ENCODE measurements at places on chromosomes 1 and 21. TPM values are rescaled to one million over a fixed set of nuclear protein-coding genes. Genes with fewer than 3 reads are reported as not detected.

The CATSPERE gene
- 2.2 TPM for total RNA-seq

The TDRD10 gene
- 0.31 TPM for total RNA-seq

- peaks cover 26% of the 10 kb centered on the region for H3K4me1 ChIP-seq
- H3K36me3 ChIP-seq, result no peaks in the 10 kb centered on the region
- H3K4me3 ChIP-seq, result no peak overlapping the region
- H3K27ac ChIP-seq, result no peak overlapping the region
Observed at GRCh38 chr1:230128569-230129285, 61.7 kb downstream of the GALNT2 start.

DNA sequence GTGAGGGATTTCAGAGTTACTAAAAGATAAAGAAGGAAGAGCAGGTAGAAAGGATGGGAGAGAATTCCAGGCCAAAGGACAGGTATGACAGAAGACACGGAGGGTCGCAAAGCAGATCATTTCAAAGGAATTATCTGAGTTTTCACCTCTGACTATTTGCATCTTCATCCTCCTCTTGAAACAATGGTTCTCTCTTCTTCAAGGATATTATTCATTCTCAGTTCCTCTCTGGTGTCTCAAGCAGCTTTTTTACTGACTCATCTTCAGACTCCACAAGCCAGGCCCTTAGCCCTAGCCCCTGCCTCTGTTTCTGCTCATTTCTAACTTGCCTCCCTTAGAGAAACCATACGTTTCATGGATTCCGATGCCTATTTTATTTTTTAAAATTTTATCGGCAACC lies 15.0 kb downstream of the DDX59 start:
- H3K27me3 ChIP-seq, result no peaks in the 10 kb centered on the region
- peaks cover 10% of the 10 kb centered on the region for H3K4me1 ChIP-seq
- no peak for DNase-seq
- H3K27ac ChIP-seq, result no peak overlapping the region
- no peak overlapping the region for H3K4me3 ChIP-seq

The LCE1E gene
- not detected for total RNA-seq

DNA sequence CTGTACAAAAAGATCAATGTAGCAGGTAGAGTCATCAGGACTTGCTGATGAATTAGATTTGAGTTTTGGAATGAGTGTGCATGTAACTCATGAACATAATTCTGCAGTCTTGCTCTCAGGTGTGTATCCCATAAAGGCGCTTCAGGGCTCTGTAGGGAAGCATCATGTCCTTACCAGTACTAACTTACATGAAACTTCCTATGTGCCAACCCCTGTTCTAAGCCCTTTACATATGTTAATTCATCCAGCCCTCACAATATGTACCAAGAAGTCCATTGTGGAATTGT lies 2.1 kb upstream of the FCRLB start:
- no peaks in the 10 kb centered on the region for H3K36me3 ChIP-seq
- H3K27ac ChIP-seq, result no peak overlapping the region
- peaks cover 85% of the 10 kb centered on the region for H3K27me3 ChIP-seq

DNA sequence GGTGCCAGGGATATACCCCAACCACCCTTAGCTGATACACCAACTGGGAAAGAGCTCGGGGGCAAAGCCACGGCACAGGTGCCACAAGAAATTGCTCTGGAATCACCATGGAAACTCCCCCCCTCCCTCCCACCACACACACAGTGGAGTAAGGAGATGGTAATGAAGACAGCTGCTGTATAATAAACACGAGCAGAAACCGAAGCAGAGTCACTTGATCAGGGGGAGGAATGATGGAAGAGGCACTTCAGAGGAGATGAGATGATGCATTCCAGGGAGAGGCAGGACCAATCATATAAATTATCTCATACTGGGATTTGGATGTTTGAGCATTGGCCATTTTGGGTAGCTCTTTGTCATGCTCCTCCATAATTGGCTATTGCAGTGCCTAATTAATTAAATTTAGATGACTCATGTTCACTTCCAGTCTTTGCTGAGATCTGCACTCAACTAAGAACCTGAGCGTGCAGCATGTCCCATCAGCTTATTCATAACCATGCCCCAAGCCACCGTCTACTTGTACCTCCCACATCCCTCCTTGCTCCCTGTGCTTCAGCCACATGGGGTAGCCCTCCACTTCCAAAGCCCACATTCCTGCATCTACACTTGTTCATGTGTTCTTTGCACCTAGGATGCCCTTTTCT lies 189.5 kb downstream of the ZSCAN20 start:
- H3K27me3 ChIP-seq, result peaks cover 28% of the 10 kb centered on the region
- DNase-seq, result no peak
- no peak overlapping the region for H3K27ac ChIP-seq
- no peaks in the 10 kb centered on the region for H3K36me3 ChIP-seq
- H3K4me3 ChIP-seq, result no peak overlapping the region

GRCh38 chr1:203944651-203945404 lies 83.4 kb downstream of the SNRPE start:
- H3K27me3 ChIP-seq, result no peaks in the 10 kb centered on the region
- H3K4me1 ChIP-seq, result peaks cover 4% of the 10 kb centered on the region
- H3K4me3 ChIP-seq, result no peak overlapping the region
- H3K36me3 ChIP-seq, result no peaks in the 10 kb centered on the region

The ADPRS gene
- total RNA-seq, result 31.6 TPM

- peak overlapping the region; percentile 90 for H3K27ac ChIP-seq
- peaks cover 34% of the 10 kb centered on the region for H3K36me3 ChIP-seq
- H3K4me3 ChIP-seq, result peak overlapping the region; percentile 89
- peaks cover 3% of the 10 kb centered on the region for H3K27me3 ChIP-seq
- DNase-seq, result no peak
Observed at GRCh38 chr1:108199201-108199691, 897 bp downstream of the SLC25A24 start.

- peaks cover under 1% of the 10 kb centered on the region for H3K27me3 ChIP-seq
- no peaks in the 10 kb centered on the region for H3K4me1 ChIP-seq
- no peak overlapping the region for H3K4me3 ChIP-seq
- H3K36me3 ChIP-seq, result no peaks in the 10 kb centered on the region
- no peak overlapping the region for H3K27ac ChIP-seq
Observed at GRCh38 chr1:94259635-94260289, 22.4 kb upstream of the ARHGAP29 start.

- H3K36me3 ChIP-seq, result peaks cover 5% of the 10 kb centered on the region
- H3K4me1 ChIP-seq, result peaks cover 5% of the 10 kb centered on the region
- peak overlapping the region; percentile 52 for H3K27ac ChIP-seq
- H3K4me3 ChIP-seq, result no peak overlapping the region
Observed at GRCh38 chr1:88873737-88874349, 17.5 kb downstream of the GTF2B start.

DNA sequence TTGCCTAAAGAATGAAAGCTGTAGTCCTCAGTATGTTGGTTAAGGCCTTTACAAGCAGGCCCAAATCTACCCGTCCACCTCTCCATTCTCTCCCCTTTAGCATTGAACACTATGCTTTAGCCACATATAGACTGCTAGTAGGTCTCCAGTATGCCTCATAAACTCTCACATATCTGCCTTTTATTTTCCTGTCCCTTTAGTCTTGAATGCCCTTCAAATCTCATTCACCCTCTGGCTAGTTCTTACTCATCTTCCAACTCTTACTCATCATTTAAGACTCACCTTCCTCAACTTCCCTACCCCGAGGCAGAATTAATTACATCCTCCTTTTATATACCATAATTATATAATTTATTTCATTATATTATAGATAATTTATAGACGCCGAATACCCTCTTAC lies 78.7 kb upstream of the TSPAN2 start:
- no peaks in the 10 kb centered on the region for H3K27me3 ChIP-seq
- no peak overlapping the region for H3K4me3 ChIP-seq
- H3K27ac ChIP-seq, result no peak overlapping the region
- H3K36me3 ChIP-seq, result no peaks in the 10 kb centered on the region
- peaks cover 3% of the 10 kb centered on the region for H3K4me1 ChIP-seq

The SWT1 gene
- 8.1 TPM for total RNA-seq

The C8A gene
- not detected for total RNA-seq

- H3K36me3 ChIP-seq, result no peaks in the 10 kb centered on the region
- H3K4me1 ChIP-seq, result no peaks in the 10 kb centered on the region
- no peak overlapping the region for H3K27ac ChIP-seq
- no peak for DNase-seq
- H3K4me3 ChIP-seq, result no peak overlapping the region
- peaks cover 4% of the 10 kb centered on the region for H3K27me3 ChIP-seq
Observed at GRCh38 chr21:39373634-39374033, 24.7 kb upstream of the HMGN1 start.

The UBXN10 gene
- 2.6 TPM for total RNA-seq

The CCDC181 gene
- 1.3 TPM for total RNA-seq

DNA sequence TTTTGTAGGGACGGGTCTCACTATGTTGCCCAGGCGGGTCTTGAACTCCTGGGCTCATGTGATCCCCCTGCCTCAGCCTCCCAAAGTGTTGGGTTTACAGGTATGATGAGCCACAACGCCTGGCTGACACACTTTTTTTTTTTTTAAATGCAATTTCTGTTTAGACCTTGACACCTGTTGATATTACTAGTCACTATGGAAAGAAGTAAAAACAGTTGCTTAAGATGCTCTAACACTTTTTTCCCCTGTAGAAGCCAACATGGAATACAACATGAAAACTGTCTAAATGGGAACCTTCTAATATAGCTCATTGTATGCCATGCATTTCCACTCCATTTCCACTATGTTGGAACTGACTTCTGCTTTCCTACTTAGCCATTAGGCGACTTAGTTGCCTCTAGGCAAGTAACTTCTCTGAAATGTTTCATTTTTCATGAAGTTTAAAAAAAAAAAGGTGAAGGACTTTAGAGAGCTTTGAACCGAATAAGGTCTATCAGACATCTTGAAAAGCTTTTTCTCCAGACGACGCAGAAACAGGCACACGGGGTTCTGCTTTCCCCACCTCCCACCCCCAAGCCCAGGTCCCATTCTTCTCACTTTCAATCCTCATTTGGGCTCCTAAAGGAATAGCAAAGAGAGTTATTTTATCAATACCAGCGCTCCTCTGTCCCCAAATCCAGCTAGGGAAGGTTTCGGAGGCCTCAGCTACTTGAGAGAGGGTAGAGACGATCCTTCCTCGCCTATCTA lies 648 bp upstream of the DR1 start:
- H3K4me3 ChIP-seq, result peak overlapping the region; percentile 97
- H3K27ac ChIP-seq, result peak overlapping the region; percentile 98
- H3K4me1 ChIP-seq, result peaks cover 31% of the 10 kb centered on the region
- H3K36me3 ChIP-seq, result no peaks in the 10 kb centered on the region
- no peaks in the 10 kb centered on the region for H3K27me3 ChIP-seq

The FAM72C gene
- total RNA-seq, result 2.0 TPM

DNA sequence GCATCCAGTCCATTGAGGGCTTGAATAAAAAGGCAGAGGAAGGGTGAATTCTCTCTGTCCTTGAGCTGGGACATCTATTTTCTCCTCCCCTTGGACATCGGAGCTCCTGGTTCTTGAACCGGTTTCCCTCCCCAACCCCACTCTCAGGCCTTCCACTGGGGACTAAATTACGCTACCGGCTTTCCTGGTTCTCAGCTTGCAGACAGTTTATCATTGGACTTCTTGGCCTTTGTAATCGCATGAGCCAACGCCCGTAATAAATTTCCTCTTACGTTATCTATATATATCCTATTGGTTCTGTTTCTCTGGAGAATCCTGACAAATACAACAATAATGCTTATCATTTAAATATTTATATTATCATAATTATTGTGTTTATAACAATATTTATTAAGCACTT lies 20.4 kb upstream of the COL9A2 start:
- peaks cover 15% of the 10 kb centered on the region for H3K27me3 ChIP-seq
- no peaks in the 10 kb centered on the region for H3K4me1 ChIP-seq
- H3K27ac ChIP-seq, result no peak overlapping the region

DNA sequence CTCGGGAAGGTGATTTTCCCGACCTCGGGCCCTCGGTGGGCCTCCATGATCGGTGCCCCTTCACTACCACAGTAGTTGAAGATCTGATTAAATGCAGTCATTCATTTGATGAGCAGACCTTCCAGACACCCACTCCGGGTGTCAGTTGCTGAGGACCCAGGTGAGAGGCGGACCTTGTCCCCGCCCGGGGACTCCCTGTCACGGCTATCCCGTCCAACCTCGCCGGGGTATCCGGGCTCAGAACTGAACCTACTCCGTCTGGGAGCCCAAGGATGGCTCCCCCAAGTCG lies 22.6 kb downstream of the RNU1-3 start:
- H3K4me3 ChIP-seq, result no peak overlapping the region
- H3K4me1 ChIP-seq, result no peaks in the 10 kb centered on the region
- H3K27ac ChIP-seq, result no peak overlapping the region
- H3K36me3 ChIP-seq, result no peaks in the 10 kb centered on the region
- DNase-seq, result no peak

- DNase-seq, result no peak
- H3K36me3 ChIP-seq, result peaks cover 8% of the 10 kb centered on the region
- H3K4me1 ChIP-seq, result peaks cover 20% of the 10 kb centered on the region
- H3K27me3 ChIP-seq, result no peaks in the 10 kb centered on the region
Observed at GRCh38 chr21:28444557-28444956, 548.1 kb downstream of the LTN1 start.

GRCh38 chr1:160954158-160955104 lies at the start of gene ITLN2:
ITLN2 (minus strand) TSS chr1:160954809; CDS start chr1:160954741, 68 bp downstream.
- no peak for DNase-seq
- H3K27ac ChIP-seq, result no peak within 1 kb of the TSS
- peaks cover 6% of the 10 kb centered on the region for H3K4me1 ChIP-seq
- no peaks in the 10 kb centered on the region for H3K36me3 ChIP-seq
- H3K27me3 ChIP-seq, result no peaks in the 10 kb centered on the region

The NT5C1A gene
- total RNA-seq, result not detected

- peaks cover 18% of the 10 kb centered on the region for H3K4me1 ChIP-seq
- no peak for DNase-seq
- peaks cover 15% of the 10 kb centered on the region for H3K36me3 ChIP-seq
Observed at GRCh38 chr1:36166938-36167905, 11.3 kb downstream of the MAP7D1 start.

- DNase-seq, result no peak
- peaks cover 14% of the 10 kb centered on the region for H3K4me1 ChIP-seq
- H3K36me3 ChIP-seq, result no peaks in the 10 kb centered on the region
Observed at GRCh38 chr1:41892301-41892781, 26.4 kb downstream of the HIVEP3 start.

The TBX15 gene
- total RNA-seq, result 0.09 TPM

- no peaks in the 10 kb centered on the region for H3K4me1 ChIP-seq
- DNase-seq, result no peak
- no peak overlapping the region for H3K27ac ChIP-seq
- no peak overlapping the region for H3K4me3 ChIP-seq
- H3K36me3 ChIP-seq, result no peaks in the 10 kb centered on the region
Observed at GRCh38 chr1:210709701-210710100, 381.0 kb downstream of the HHAT start.

DNA sequence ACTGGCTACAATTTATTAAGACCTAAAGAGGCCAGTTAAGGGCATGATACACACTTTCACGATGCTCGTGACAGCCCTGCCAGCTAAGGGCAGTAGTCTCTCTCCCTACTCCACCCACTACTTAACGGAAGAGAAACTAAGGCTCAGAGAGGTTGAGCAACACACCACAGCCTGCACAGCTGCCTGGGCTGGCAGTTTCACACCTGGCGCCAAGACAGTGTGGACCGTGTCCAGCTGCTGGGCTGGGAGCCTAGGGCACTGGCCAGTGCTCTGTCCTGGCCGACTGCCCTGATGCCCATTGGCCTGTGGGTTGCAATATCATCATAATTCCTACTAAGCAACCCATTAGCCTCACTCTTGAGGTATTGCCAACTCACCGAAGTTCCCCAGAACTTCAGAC lies 27.6 kb downstream of the TENT5C start:
- no peak for DNase-seq
- no peaks in the 10 kb centered on the region for H3K4me1 ChIP-seq
- no peaks in the 10 kb centered on the region for H3K36me3 ChIP-seq
- no peak overlapping the region for H3K4me3 ChIP-seq
- no peak overlapping the region for H3K27ac ChIP-seq

GRCh38 chr1:21910558-21911204 lies 26.4 kb downstream of the HSPG2 start:
- no peak overlapping the region for H3K4me3 ChIP-seq
- no peaks in the 10 kb centered on the region for H3K36me3 ChIP-seq
- H3K27me3 ChIP-seq, result no peaks in the 10 kb centered on the region
- no peak for DNase-seq
- H3K27ac ChIP-seq, result peak overlapping the region; percentile 88
- H3K4me1 ChIP-seq, result peaks cover 26% of the 10 kb centered on the region

The CR1 gene
- total RNA-seq, result 0.09 TPM

The MYCL gene
- 25.0 TPM for total RNA-seq

All from mesothelial cell of epicardium (in vitro differentiated cells).